ENCODE measurements at places on chromosomes 6 and 20. TPM values are rescaled to one million over a fixed set of nuclear protein-coding genes. Genes with fewer than 3 reads are reported as not detected.

- no peak overlapping the region for H3K4me3 ChIP-seq
- no peak for DNase-seq
- H3K4me1 ChIP-seq = no peaks in the 10 kb centered on the region
- H3K27ac ChIP-seq = no peak overlapping the region
- H3K27me3 ChIP-seq = no peaks in the 10 kb centered on the region
Measured at GRCh38 chr6:123518441-123519188, 118.1 kb downstream of the TRDN start.

Gene PRR18
- not detected for total RNA-seq

GRCh38 chr20:1324598-1325172 is 4.3 kb downstream of the SDCBP2 start:
- peaks cover 5% of the 10 kb centered on the region for H3K36me3 ChIP-seq
- DNase-seq = no peak
- H3K27me3 ChIP-seq = no peaks in the 10 kb centered on the region
- peak overlapping the region; percentile 99 for H3K4me3 ChIP-seq
- H3K4me1 ChIP-seq = peaks cover 42% of the 10 kb centered on the region

Gene TRIM31
- total RNA-seq = not detected
